ENCODE measurements at places on chromosomes 13 and 19. TPM values are rescaled to one million over a fixed set of nuclear protein-coding genes. Genes with fewer than 3 reads are reported as not detected.

APLP1 gene
- 93.4 TPM for total RNA-seq

RXFP2 gene
- not detected for total RNA-seq

SCN1B gene
- total RNA-seq, result 20.9 TPM

CYP2A7 gene
- total RNA-seq, result not detected

FSD1 gene
- 9.6 TPM for total RNA-seq

ZNF554 gene
- total RNA-seq, result 0.75 TPM

All from A549 treated with GW870086 at 1 μM for 4 hours (cell line).